Caudate nucleus (tissue), 63 donors: ENCODE measurements at places on chromosomes 5 and 9.

GRCh38 chr5:73483676-73484075 lies 14.6 kb upstream of the BTF3 start:
- no peak for DNase-seq

DNA sequence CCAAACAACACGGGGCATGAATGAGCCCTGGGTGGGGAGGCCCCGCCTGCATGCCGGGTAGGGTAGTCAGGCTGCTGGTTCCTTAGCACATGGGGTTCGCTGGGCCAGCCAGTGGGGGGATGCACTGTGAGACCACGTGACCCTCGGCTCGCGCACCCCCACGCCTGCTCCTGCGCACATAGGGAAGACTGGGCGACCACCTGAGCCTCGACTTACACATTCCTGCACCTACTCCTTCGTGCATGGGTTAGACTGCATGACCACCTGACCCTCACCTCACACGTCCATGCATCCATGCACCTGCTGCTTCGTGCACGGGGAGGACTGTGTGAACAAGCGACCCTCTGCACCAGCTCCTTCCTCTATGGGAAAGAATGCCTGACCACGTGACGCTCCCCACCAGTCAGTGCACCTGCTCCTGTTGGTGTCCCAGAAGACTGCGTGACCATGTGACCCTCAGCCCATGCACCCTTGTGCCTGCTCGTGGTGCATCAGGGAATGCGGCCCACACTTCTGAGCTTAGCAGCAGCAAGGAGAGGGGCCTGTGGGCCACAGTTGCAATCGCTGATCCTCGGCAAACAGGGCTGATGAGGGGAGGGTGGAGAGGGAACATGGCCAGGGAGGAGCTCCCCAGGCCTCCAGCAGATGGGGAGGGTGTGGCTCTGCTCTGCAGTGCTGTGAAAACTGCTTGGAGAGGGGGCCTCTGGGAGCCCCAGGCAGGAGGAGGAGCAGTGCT lies 18.1 kb downstream of the LPCAT1 start:
- no peak for DNase-seq

GRCh38 chr9:120873512-120873911 lies 3.5 kb downstream of the PHF19 start:
- DNase-seq, result no peak

DNA sequence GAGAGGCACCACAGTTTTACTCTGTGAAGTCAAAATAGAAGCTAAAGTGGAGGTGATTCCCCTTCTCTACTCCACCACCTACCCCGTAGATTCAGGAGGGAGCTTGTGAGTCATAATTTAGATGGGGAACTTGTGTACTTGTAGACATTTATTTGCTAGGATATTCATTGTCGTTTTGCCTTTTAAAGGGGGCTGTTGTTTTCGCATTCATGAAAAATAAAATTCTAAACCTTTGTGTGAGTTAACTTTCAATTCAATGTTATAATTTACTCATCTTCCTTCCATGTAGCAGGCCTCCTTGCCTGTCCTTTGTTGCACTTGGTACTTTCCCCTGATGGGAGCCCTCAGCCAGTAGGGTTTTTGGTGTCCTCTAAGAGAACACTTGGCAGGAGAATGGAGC lies 22.0 kb downstream of the SECISBP2 start:
- no peak for DNase-seq

DNA sequence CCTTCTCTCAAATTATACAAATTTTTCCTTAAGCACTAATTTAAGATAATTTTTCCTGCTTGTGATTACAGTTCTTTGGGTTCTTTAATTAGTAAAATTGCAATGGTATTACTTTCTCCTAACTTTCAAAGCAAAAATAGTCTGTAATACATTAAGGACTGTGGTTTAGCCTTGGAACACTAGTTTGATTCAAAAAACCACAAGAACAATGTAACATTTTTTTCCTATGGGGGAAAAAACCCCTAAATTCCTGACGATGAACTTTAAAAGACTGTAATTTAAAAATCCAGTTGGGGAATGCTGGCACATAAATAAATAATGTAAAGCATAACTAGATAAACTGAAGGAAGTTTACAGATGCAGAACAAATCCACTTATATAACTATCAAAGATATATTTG lies 65.3 kb downstream of the CDC14B start:
- DNase-seq, result no peak

DNA sequence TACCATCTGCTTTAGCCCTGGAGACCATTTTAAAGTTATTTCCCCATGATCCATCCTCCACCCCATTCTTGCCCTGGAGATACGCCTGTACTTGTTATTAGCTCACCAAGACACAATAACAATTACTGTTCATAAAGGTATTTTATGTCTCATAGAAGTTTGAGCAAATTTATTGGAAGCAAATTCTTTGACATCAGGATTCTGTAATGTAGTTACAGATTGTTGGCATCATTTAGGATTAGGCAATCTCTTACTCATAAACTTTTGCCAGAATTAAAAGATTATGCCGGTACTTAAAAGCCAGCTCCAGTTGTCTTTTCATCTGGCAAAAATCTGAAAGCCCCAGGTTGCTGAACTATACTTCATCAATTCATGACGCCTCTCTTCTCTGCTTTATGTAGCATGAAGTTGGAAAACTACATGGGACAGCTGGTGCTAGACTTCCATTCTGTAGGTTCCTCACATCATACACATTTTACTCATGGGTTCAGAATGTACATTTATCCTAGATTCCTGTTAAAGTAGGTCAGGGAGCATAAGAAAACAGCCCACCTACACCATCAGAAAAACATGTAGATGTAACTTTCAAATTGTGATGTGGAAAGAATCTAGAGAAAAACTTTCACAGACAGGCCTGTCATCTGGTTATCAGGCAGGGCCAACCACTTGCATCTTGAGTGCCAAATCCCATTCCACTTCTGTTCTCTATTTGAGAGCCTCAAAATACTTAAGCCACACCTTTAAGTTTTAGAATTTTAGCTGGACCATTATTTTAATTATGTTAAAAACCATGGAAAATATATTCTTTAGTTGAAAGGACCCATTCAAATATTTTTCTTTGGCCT lies 14.0 kb downstream of the ATP10B start:
- DNase-seq, result no peak
